Smooth muscle cell of the umbilical artery (primary cell): ENCODE measurements at places on chromosomes 7 and 10. TPM values are rescaled to one million over a fixed set of nuclear protein-coding genes. Genes with fewer than 3 reads are reported as not detected.

Gene OR13A1
- total RNA-seq: not detected in 2 replicates

Gene PTF1A
- not detected in 2 replicates for total RNA-seq

Gene EN2
- total RNA-seq: under 0.01 TPM in 1 of 2 replicates, not detected in the other

Gene FAM237B
- 0.05 TPM in 1 of 2 replicates, not detected in the other for total RNA-seq

Gene THSD7A
- 0.14 and 0.30 TPM in 2 replicates for total RNA-seq

Gene HMX2
- not detected in 2 replicates for total RNA-seq

Gene ZNF277
- total RNA-seq: 29.0 and 56.4 TPM in 2 replicates
